ENCODE measurements at places on chromosomes 7 and 10.

DNA sequence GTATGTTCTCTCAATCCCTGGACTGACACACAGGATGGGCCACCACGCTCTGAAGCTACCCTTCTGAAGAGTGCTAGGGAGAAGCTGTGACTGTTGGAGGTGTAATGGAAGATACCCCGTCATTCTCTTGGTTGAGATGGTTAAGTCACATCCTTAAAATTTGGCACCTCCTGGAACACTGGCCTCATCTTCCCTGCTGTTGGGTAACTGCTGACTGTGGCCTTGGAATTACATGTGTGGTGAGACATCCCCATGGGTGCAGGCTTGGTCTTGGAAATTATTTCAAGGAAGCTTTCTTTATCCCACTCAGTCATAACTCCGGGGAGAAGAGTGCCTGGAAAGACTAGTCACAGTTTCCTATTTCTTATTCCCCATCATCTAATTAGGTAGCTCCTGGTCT, 62.0 kb downstream of the LRMDA start:
- no peak for DNase-seq

DNA sequence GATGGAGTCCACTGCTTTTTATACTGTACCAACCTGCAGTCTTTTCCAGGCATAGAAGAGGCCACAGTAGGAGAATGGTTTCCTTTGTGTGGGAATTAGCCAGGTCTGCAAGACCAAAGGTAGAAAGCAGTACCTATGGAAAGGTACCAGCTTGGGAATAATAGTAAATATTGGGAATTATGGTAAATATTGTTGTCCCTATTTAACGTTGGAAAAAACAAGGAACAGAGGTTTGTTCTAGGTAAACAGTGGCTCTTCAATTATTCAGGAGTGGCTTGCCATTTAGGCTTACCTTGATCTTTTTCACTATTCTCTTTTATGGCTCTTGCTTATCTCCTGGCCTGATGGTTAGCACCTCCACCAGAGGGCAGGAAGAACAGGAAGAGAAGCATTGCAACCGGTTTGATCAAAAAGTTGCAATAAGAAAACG, 43.9 kb upstream of the GSAP start:
- peak; percentile 10 for DNase-seq

DNA sequence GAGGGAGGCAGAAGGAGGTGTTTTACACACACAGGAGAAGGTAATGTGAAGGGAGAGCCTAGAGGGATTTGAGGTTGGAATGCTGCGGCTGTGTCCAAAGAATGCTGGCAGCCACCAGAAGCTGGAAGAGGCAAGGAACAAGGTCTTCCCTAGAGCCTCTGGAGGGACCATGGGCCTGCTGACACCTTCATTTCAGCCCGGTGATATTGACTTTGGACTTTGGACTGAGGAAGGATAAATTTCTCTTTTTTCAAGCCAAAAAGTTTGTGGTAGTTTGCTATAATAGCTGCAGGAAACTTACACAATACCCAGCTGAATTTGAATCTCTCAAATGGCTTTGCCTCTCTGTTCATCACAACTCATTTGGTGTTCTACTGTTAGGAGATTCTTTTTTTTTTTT, 34.6 kb downstream of the UBN2 start:
- DNase-seq = no peak

DNA sequence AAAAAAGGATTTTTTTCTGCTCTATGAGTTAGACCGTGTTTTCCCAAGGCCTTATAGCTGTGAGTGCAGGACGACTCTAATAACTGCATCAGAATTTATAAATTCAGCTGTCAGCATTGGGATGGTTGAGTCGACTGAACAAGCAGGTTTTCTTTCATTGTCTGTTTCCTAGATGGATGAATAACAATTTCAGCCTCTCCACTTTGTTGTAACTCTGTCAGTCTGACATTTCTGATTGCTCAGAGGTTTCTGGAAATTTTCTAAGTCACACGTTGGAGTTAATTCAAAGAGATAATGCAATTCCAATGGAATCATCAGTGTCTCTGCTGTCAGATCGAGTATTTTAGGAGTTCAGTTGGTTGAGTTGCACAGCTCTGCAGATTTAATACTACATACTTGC, 159.2 kb downstream of the CHN2 start:
- DNase-seq = no peak
